HL-60 (cell line): ENCODE measurements at places on chromosomes 5 and 9.
A peak's percentile ranks its signal among the peaks of the same experiment; 100 is the strongest.

- no peak for DNase-seq
Observed at GRCh38 chr5:123007182-123007581, 29.3 kb downstream of the PPIC start.

DNA sequence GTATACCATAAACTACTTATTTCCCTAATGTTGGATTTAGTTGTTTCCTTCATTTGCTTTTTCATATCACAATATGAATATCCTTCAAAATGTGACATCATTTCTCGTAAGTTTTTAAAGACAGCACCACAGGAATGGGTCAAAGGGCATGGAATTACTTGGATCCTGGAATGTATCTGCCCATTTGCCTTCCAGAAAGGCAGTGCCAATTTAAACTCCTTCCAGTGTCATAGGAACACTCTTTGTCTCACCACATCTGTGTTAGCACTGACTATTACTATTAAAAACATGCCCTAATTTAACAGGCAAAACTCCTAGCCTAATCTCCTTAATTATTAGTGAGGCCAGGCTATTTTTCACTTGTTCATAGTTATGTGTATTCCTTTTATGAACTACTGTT is 58.0 kb downstream of the SPTLC1 start:
- DNase-seq: no peak

DNA sequence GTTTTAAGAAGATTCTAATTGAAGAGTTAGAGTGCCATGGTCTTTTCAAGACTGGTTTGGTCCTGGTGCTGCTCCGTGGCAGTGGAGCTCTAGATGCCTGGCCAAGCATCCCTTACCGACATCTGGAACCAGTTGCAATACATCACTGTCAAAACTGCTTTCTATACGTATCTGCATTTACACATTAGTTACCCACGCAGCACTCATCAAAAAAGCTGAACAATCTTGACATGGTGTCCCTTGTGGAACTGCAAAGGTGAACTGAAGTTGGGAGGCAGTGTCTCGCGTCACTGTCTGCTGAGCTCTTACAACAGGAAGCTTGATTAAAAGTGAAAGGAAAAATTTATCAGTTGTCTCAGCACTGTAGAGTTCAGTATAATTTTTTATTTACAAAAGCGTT is 82.6 kb downstream of the PBX3 start:
- no peak for DNase-seq

DNA sequence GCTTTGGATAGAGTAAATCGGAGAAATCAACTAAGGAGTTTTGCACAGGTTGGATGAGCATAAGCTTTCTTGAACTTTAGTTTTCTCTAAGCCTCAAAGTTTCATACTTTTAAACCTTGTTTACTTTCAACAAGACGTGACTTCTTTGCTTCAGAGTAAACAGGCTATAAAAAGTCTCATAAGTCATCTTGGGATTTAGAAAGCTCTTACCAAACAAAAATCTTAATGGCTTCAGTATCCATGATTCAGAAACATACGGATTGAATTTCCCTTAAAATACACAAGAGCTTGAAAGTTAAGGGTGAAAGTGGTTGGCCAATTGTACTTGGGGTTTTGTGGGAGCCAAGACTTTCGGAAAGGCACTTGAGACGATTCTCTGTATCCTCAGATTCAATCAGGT is 270.9 kb upstream of the ANKH start:
- DNase-seq: no peak

GRCh38 chr9:131715906-131716305 is 24.0 kb downstream of the RAPGEF1 start:
- no peak for DNase-seq

- DNase-seq: no peak
Observed at GRCh38 chr9:26394025-26394424, 498.6 kb downstream of the CAAP1 start.

DNA sequence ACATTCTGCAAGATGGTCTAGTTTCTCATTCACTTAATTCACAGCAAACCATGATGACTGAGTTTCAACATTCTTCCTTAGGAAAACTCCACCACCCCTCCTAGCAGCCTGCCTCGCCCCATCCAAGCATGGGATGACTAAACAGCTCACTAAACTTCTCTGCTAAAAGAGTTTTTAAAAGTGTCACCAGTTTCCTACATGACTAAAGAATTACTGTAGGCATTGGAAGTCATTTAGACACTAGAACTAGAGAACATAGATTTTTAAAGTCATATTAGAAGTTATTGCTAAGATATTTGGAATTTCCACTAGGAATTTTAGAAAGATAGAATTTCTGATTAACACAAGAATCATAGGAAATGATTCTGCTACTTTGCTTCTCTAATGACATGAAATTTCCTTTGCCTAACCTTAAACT is 5.5 kb upstream of the ESM1 start:
- DNase-seq: no peak

GRCh38 chr5:1103505-1104326 is 8.1 kb downstream of the SLC12A7 start:
- DNase-seq: peak; percentile 34

- DNase-seq: no peak
Observed at GRCh38 chr9:123344192-123344949, 11.6 kb upstream of the CRB2 start.

GRCh38 chr5:87398981-87399614 is 13.6 kb downstream of the CCNH start:
- DNase-seq: no peak

- no peak for DNase-seq
Observed at GRCh38 chr5:92715946-92716520, 865.0 kb downstream of the NR2F1-AS1 start.

DNA sequence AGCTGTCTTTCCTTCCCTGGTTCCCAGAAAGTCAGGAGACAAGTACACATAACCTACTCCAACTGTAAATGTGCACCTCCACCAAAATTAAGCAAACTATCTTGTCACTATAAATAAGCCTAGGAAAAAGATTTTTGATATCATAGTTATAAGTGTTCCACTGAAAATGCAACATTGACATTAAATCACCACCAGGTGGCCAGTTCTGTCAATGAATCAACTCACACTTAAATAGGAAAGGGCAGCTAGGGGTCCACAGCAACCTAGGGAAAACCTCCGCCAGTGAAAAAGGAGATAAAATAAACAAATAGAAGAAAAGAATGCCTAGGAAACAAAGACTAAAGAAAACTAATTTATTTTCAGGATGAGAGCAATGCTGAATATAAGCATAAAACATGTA is 243.0 kb upstream of the PTPRD start:
- no peak for DNase-seq

DNA sequence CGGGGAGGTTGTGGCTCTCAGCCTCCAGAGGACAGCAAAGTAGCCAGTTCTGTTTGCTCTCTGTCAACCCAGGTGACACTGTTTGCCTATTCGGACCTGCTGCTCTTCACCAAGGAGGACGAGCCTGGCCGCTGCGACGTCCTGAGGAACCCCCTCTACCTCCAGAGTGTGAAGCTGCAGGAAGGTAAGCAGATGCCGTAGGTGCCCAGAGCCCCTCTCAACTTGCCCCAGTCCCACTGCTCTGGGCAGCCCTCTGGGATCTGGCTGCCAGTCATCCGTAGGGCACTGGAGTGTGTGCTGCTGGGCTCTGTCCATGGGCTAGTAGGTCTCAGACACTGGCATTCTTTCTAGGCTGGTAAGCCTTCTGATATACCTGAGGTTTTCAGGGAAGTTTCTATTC is 59.3 kb downstream of the RGS3 start:
- DNase-seq: no peak

DNA sequence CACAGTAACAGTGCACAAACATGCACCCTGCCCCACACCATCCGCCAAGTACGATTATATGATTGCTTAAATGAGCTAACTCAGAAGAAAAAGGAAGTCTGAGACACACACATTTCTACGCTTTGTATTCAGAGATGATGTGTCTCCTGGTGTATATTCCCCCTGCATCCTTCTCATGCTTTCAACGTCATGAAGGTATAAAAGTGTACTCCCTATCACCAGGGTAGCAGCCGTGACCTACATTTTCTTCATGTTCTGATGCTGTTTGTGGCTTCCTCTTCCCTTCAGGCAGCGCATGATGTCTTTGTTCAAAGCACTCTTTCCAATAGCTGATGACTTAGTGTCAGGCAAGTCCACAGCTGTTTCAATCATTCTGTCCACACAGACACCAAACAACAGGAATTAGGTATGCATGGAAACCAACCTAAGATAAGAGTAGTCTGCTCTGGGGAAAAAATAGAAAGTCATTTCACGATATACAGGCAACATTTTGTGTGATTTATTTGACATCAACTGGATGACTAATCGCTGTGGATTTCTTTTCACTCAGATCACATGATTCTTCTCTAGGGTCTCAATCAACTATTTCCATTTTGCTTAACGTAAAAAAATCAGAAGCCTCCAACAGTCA is 269.4 kb upstream of the PTGER4 start:
- peak; percentile 68 for DNase-seq

DNA sequence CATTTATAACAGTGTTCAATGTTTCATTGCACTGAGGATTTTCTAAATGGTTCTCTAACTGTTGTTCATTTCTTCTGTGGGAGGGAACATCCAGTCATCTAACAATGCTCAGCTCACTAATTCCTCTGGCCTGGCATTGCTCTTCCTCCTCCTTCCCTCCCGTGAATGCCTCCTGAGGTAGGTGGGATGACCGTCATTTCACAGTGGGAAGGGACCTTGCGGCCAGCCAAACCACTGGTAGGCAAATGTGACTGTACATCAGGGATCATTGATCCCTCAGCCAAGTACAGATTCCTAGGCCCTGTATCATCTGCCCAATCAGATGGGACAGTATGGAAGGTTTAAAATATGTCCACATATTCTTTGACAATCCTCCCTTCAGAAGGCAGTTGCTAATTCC is 23.7 kb upstream of the VDAC1 start:
- DNase-seq: no peak

GRCh38 chr9:114034661-114035062 is 43.4 kb downstream of the AMBP start:
- no peak for DNase-seq

DNA sequence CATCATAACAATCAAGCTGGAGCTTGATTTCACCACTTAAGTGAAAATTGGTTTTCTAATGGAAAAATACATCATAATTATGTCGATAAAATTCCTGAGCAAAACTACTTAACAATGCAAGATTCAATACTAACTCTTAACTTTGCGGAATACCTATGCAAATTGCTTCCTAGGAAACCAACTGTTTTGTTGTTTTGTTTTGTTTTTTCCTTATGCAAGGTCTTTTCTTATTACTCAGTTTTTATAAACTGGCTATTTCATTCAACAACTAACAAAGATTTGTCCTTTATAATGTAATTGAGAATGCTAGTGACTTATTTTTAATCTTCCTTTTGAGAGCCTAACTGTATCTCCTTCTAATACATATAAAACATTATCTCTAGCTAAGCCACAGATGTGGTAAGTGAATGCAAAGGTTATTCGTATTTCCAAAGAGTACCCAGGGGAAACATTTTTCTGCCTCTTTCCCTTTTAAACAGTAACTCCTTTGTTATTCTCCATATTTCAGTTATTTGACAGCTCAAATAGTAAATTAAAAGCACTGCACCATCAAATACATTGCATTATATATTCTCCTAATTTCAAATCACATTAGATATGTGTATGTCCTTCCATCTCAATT is 609.4 kb downstream of the SLCO4C1 start:
- DNase-seq: no peak

DNA sequence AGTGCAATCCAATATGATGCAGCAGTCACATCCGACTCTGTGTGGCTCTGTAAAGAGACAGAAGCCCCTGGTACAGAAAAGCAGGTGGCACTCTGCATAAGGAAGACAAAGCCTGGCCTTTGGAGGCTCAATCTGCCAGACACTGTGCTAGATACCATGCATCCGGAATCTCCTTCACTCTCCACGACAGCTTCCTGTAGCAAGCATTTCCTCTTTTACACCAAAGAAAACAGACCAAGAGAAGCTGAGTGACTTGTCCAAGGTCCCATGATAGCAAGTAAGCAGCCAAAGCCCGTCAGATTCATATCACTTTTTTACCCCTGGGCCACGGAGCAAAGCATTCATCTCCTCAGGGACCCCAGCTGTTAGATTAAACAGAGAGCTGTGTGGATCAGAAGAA is 64.2 kb upstream of the SMIM23 start:
- no peak for DNase-seq

- DNase-seq: no peak
Observed at GRCh38 chr9:36949466-36949865, 84.6 kb downstream of the PAX5 start.

- DNase-seq: no peak
Observed at GRCh38 chr5:24606971-24607370, 37.8 kb downstream of the CDH10 start.

DNA sequence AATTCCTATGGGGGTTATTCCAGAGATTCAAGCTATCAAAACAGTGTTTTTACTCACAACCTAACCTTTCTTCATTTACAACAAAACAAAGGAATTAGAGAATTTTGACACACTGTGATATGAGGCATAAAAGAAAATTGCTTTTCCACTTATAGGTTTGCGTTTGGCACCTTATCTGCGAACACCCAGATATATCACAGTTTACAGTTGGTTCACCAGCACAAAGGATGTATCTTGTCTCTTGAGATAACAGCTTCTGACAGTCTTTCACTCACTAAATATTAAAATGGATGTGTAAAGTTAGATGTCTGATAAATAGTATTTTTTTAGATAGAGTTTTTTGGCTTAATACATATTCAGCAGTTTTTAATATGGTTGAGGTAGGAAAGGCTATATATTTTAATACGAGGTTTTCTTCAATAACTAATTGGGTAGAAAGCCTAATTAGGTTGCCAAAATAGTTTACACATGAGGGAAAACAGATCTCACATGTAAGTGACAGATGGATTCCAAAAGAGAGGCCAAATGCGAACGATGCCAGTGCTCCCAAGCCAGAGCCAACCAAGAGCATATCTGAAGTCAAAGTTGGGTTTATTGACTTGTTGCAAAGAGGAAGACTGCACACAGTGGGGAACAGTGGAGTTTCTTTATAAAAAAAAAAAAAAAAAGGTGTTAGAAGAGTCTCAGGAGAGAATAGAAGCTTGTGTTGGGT is 1495.2 kb downstream of the MAT2B start:
- DNase-seq: no peak

DNA sequence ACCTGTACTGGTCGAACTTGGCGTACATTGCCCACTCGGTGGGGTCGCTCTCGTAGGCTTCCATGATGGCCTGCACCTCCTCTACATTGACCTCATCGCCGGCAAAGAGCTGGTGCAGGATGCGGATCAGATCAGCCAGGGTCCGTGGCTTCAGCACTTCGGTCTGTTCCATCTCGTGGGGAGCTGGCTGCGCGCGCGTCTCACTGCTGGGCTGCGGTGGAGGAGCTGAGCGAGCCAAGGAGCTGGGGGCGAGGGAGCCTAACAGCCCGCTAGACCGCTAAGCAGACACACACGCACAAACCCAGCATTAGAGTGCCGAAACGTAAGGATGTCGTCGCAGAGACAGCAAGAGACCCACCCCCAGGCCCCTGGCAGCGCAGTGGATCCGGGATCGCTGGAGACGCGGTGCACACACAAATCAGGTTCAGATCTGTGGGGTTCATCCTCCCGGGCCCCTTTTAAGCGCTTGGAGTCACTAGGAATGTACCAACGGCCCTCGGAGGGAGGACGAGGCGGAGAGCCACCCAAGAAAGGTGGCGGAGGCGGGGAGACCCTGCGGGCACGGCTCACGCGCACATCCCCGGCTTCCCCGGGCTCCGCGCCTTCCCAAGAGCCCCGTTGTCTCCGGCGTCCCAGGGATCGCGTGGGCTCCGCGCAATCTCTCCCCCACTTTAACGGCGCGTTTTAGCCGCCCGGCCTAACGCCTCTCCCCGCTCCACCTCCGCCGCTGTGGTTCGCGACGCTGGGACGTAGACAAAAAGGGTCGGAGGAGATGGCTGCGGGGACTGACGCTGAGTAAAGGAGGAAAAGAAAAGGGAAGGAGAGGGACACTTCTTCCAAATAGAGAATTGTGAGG is at the start of gene CDO1:
Gene CDO1 (minus strand): TSS at position 434 of the 856 bp plus-strand sequence. CDS start 262 bp downstream, at position 172.
- no peak for DNase-seq
